GM23248 (cell line): ENCODE measurements at places on chromosomes 2 and 18. TPM values are rescaled to one million over a fixed set of nuclear protein-coding genes. Genes with fewer than 3 reads are reported as not detected.

- DNase-seq: no peak
Observed at GRCh38 chr18:53417003-53417402, 807.5 kb downstream of the MBD2 start.

DNA sequence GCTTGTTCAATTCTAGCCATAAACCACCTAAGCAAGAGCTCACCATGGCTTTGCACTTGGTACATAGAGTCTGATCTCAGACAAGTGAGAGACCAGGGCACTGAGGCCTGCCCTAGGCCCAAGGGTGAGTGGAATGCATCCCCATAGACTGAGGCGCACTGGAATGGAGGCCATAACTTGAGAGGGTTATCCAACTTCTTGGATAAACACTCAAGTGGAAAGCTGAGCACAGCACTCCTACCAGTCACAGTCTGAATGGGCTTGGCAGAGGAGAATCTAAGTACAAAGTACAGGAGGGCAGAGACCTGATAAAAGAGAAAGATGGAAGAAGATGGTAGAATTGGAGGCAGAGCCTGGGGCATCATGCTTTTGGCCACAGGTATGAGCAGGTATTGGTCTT, 30.4 kb upstream of the CASP10 start:
- DNase-seq: no peak

- no peak for DNase-seq
Observed at GRCh38 chr2:164562666-164563065, 58.6 kb downstream of the GRB14 start.

The CDK5R2 gene
- not detected in 2 replicates for total RNA-seq

DNA sequence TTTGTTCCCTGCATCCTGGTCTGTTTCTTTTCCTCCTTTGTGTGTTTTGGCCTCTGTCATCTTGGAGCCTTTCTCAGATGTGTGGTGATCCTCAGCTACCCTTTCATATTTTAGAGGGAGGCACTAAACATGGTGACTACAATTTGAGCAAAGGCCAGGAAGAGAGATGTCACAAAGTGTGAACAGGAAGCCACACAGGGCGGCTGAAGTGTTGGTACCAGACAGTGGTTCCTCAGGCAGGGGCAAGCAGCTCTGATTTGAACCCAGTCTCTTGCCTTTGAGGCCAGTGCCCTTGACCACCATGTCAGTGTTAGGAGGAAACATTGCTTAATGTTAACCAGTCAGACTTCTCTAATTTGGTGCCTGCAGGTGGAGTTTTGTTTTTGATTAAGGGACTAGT, 9.2 kb downstream of the LRRFIP1 start:
- no peak for DNase-seq

The LAMA1 gene
- total RNA-seq: 5.4 and 6.2 TPM in 2 replicates

DNA sequence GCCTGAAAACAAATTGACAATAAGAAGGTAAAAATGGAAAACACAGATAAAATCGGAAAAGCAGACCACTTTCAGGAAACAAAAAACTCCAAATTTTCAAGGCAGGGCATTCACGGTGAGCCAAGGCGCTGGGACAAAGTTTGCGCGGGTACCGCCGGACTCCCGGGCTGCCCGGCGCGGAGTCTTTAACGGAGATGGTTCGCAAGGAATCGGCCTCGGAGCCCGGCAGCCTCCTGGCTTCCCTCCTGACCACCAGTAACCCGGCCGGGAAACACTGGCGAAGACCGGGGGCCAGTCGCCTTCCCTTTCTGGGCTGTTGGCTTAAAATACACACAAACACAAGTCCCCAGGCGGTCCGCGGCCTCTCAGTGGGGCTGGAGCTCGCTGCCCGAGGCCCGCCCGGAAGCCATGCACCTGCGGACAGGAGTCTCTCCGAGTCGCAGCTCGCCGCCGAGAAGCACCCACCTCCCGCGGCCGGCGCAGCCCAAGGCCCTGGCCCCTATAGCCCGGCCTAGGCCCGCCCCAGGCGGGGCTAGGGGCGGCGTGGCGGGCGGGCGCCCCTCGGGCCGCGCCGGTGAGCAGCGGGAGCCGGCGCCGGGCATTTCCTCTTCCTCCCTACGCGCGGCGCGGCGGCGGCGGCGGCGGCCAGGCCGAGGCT, 622 bp upstream of the KCMF1 start:
- DNase-seq: peak; percentile 71

GRCh38 chr2:240323601-240324291, 111.7 kb upstream of the GPC1 start:
- DNase-seq: no peak

The EPB41L5 gene
- 4.0 and 6.1 TPM in 2 replicates for total RNA-seq

DNA sequence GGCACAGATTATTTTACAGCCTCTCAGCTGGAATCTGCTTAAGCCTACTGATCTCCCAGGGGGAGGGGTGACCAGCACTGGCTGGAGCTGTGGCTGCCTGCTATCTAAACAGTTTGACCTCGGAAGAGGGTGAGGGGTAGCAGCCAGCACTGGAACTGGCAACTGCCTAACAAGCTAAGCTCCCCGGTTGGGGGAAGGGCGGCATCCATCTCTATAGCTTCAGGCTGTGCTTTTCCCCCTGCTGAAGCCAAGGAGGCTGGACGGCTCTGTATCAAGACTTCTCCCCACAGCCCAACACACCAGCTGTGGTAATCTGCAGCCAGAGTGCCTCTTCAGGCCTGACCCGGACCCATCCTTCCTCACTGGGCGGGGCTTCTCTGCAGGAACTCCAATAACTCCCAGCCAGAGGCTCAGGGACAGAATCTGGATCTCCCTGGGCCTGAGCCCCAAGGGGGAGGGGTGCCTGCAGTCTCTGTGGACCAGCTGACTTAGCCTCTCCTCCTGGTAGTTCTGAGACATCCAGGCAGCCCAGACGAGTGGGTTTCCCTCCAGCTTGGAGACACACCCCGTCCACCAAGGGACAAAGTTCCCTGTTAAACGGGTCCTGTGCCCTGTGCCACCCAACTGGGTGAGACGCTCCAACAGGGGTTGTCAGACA, 560.2 kb downstream of the LRP1B start:
- DNase-seq: no peak

- DNase-seq: peak; percentile 2
Observed at GRCh38 chr18:30987467-30988241, 54.9 kb downstream of the DSC3 start.

The STK39 gene
- 10.5 and 14.6 TPM in 2 replicates for total RNA-seq

GRCh38 chr2:44936715-44937687, 4.5 kb upstream of the SIX3 start:
- DNase-seq: no peak

The GPAT2 gene
- total RNA-seq: 0.65 and 1.0 TPM in 2 replicates

- DNase-seq: peak; percentile 89
Observed at GRCh38 chr2:241558532-241559322, at the start of gene BOK. BOK (plus strand) TSS chr2:241558745; CDS start chr2:241559484, 739 bp downstream.

DNA sequence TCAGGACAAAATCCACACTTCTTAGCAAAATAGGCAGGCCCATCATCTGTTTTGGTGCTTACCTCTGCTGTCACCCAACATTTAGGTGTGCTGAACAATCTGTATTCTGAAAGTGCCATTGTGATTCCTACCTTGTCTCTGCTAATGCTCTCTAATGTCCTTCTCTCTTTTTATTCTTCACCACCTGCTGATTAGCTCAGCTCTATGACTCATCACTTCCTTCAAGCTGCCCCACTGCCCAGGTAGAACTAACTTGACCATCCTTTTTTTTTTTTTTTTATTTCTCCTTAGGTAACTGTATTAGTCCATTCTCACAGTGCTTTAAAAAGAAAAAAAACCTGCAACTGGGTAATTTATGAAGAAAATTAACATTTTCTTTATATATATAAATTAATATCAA, 478.7 kb upstream of the POU3F3 start:
- no peak for DNase-seq

- DNase-seq: no peak
Observed at GRCh38 chr18:49874238-49874637, 60.9 kb upstream of the ACAA2 start.

- no peak for DNase-seq
Observed at GRCh38 chr18:2407961-2408360, 163.3 kb downstream of the METTL4 start.

GRCh38 chr18:43277164-43277600, at the start of gene SYT4:
SYT4 (minus strand) TSS chr18:43277490; CDS start chr18:43277281, 209 bp downstream.
- DNase-seq: peak; percentile 63

- DNase-seq: no peak
Observed at GRCh38 chr2:36444216-36444936, 88.8 kb downstream of the CRIM1 start.

DNA sequence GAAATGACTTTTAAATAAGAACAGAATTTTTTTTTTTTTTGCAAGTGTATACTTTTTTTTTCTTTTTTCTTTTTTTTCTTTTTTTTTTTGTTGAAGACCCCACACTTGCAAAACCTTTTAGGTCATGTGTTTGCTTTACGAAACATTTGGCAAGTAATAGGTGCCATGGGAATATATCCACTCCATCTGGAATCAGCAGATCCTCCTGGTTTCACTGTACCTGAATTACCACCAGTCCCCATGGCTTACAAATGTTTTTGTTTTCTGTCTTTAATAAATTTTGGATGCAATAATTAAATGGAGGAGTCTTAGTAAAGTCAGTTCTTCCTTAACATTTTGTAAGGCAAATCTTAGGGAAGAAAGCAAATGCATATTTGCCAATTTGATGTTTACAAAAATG, 559.7 kb upstream of the ZEB2 start:
- no peak for DNase-seq

- no peak for DNase-seq
Observed at GRCh38 chr2:26412091-26412673, 10.5 kb downstream of the DRC1 start.

DNA sequence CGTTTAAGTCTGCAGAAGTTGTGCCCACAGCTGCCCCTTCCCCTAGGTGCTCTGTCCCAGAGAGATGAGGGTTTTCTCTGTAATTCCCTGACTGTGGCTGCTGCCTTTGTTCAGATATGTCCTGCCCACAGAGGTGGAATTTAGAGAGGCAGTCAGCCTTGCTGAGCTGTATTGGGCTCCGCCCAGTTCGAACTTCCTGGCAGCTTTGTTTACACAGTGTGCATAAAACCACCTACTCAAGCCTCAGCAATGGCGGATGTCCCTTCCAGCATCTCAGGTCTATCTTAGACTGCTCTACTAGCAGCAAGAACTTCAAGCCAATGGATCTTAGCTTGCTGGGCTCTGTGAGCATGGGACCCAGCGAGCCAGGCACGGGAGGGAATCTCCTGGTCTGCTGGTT, 48.1 kb downstream of the LHCGR start:
- DNase-seq: no peak

DNA sequence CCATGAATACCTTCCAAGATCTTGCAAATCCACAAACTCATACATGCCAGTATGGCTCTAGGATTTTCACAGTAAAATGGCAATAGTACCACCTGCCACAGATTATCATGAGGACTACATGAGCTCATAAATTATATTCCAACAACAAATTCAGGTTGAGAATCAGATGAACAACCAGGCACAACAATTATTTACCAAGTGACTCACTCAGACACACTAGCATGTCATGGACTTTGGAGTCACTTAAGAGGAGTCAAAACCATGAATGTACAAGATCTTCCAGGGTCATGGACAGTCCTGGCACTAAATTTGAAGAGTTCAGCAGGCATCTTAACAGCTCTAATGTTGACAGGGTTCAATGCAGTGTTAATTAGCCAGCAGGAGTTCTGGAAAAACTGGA, 34.4 kb upstream of the BZW1 start:
- DNase-seq: no peak

The AKAIN1 gene
- total RNA-seq: not detected in 2 replicates

DNA sequence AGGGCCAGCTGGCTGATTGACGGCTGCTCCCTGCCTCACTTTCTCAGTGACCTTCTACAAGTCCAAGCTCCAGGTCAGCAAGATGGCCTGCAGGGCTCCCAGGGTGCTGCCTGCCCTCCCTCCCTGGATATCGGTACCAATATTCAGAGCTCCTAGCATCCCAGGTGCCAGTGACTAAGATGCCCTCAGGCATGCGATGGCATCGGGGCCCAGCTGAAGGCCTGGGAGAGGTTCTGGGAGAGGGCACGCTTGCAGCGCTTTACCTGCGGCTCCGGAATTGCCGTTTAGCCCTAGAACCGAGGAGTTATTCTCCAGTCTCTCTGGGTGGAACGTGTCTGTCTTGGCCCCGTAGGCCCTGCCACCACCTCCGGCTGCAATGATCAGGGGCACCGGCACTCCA, 116.8 kb downstream of the CLIP4 start:
- DNase-seq: no peak

DNA sequence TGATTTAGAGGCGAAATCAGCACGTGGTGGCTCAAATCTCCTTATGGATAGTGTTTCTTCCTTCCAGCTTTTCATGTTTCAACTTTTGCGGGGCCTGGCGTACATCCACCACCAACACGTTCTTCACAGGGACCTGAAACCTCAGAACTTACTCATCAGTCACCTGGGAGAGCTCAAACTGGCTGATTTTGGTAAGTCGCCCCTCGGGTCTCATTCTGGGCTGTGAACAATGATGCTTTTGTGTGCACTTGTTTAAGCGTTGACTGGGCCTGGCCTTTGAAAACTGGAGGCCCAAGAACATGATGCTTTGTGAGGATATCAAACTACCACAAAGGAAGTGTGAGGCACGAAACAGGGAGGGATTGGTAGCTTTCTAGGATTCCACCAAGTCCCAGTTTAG, 27.4 kb downstream of the CDK15 start:
- no peak for DNase-seq

The FOXI3 gene
- total RNA-seq: not detected in 2 replicates

DNA sequence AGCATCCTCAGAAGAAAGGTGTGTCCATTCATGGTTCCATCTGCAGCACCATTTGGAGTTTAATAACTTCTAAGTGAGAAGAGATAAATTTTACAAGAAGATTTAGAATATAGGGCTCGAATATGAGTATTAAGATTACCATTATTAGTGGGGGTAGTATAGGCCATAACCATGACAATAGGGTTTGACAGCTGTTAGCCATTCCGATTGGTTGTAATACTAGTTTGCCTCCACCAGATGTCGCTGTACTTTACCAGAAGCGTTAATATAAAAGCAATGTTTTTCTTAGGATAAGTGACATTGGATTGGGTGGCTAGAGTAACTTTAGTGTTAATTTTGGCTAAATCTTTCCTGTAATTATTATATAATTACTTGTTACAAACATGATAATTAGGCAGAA, 107.5 kb upstream of the SRD5A2 start:
- DNase-seq: no peak

- no peak for DNase-seq
Observed at GRCh38 chr2:191452065-191452464, 206.9 kb downstream of the MYO1B start.

GRCh38 chr2:197208841-197209240, 101.7 kb downstream of the ANKRD44 start:
- peak; percentile 14 for DNase-seq

DNA sequence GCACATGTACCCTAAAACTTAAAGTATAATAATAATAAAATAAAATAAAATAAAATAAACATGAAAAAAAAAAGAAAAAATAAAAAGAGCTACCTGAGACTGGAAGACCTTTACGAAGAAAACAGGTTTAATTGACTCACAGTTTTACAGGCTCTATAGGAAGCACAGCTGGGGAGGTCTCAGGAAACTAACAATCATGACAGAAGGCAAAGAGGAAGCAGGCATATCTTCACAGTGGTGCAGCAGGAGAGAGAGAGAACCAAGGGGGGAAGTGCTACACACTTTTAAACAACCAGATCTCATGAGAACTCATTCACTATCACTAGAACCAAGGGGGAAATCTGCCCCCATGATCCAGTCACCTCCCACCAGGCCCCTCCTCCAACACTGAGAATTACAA, 379.3 kb upstream of the VWC2L start:
- DNase-seq: no peak

GRCh38 chr2:213202011-213202410, 50.6 kb upstream of the IKZF2 start:
- DNase-seq: no peak

The DLGAP1 gene
- total RNA-seq: 0.22 TPM in 1 of 2 replicates, not detected in the other

The BOK gene
- total RNA-seq: 36.0 and 46.6 TPM in 2 replicates

The KCNS3 gene
- 2.7 and 2.9 TPM in 2 replicates for total RNA-seq
